SW480 (cell line): ENCODE measurements at places on chromosomes 5 and 9.

DNA sequence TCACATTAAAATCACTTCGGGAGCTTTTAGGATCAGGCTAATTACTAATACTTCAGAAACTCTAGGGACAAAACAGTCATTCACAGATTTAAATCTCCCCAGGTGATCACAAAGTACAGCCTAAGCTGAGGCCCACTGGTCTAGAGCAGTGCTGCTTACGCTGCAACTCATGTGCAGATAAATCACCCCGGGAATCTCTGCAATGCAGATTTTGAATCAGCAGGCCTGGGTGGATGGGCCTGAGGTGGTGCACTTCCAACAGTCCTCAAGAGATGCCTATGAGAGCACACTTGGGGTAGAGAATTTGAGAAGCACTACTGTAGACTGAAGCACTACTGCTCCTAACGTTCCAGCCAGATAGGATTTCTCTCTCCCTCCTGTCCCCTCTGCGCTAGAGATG lies 28.4 kb downstream of the CSF1R start:
- DNase-seq, result no peak

GRCh38 chr9:113617550-113617949 lies 154.0 kb downstream of the RGS3 start:
- no peak for DNase-seq

- DNase-seq, result peak; percentile 17
These were observed 28.7 kb upstream of the F2RL1 start for GRCh38 chr5:76789991-76790581.

GRCh38 chr5:82375488-82376244 lies 97.5 kb upstream of the RPS23 start:
- DNase-seq, result peak; percentile 68

DNA sequence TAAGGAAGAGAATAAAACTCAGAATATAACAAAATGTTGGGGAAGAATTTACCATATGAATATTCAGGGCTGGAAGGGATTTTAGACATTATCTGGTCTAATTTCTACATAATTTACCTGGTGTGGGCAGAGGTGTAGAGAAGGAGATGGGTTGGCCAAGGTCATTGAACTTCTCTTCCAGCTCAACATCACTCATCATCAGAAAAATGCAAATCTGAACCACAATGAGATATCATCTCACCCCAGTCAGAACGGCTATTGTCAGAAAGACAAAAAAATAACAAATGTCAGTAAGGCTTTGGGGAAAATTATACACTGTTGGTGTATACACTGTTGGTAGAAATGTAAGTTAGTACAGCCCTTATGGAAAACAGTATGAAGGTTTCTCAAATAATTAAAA lies 121.7 kb downstream of the PTTG1 start:
- no peak for DNase-seq

DNA sequence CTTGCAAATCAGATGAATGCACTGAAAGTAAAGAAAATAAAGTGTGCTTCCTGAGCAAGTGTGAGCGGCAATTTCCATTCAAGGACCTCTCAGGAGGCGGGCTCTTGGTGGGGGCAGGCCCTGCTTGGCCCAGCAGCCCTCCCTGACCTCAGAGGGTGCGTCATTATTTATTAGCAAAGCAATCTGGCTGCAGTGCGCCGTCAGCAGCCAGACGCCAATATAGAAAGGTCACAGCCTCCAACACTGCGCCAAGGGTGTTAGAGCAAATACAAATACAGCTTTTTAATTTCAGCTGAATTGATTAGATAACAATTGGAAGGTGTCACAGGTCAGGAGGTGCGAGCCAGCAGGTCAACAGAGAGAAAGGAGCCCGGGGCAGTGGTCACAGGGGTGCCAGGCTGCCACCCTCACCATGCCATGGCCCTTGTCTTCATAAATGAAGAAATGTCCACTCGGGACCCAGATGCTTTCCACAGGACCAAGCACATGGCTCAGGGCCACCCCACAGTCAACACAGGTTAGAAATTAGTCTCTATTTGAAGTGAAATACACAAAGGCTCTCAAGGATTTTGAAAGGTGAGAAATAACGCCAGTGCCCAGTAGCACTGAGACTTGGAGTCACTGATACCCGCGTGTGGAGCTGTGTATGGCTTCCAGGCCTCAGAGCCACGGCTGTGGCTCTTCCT lies 309.8 kb downstream of the IRX2 start:
- no peak for DNase-seq

- no peak for DNase-seq
These were observed 94.6 kb upstream of the RASGRF2 start for GRCh38 chr5:80865551-80865950.
